ENCODE measurements at places on chromosomes 1 and 21. TPM values are rescaled to one million over a fixed set of nuclear protein-coding genes. Genes with fewer than 3 reads are reported as not detected.

TMEM240 gene
- not detected for polyA plus RNA-seq

SYCP1 gene
- 8.1 TPM for polyA plus RNA-seq

FMOD gene
- polyA plus RNA-seq = not detected

CD247 gene
- polyA plus RNA-seq = 1.9 TPM

MINDY1 gene
- 1.1 TPM for polyA plus RNA-seq

GNAT2 gene
- not detected for polyA plus RNA-seq

MATN1 gene
- polyA plus RNA-seq = not detected

FAM163A gene
- polyA plus RNA-seq = not detected

MROH9 gene
- polyA plus RNA-seq = 0.09 TPM

ICOSLG gene
- polyA plus RNA-seq = 0.19 TPM

PRAMEF17 gene
- polyA plus RNA-seq = not detected

KCNK2 gene
- 1.1 TPM for polyA plus RNA-seq

MORC3 gene
- polyA plus RNA-seq = 20.4 TPM

NKAIN1 gene
- polyA plus RNA-seq = 2.3 TPM

ADORA3 gene
- polyA plus RNA-seq = 0.49 TPM

OPTC gene
- polyA plus RNA-seq = not detected

KRTAP19-1 gene
- not detected for polyA plus RNA-seq

RPRD2 gene
- 7.7 TPM for polyA plus RNA-seq

TP73 gene
- polyA plus RNA-seq = not detected

SMYD3 gene
- polyA plus RNA-seq = 30.0 TPM

PTPN7 gene
- not detected for polyA plus RNA-seq

SLC25A33 gene
- polyA plus RNA-seq = 4.4 TPM

LCE1E gene
- polyA plus RNA-seq = not detected

S100A13 gene
- 35.3 TPM for polyA plus RNA-seq
